ENCODE measurements at places on chromosomes 5 and 9.

DNA sequence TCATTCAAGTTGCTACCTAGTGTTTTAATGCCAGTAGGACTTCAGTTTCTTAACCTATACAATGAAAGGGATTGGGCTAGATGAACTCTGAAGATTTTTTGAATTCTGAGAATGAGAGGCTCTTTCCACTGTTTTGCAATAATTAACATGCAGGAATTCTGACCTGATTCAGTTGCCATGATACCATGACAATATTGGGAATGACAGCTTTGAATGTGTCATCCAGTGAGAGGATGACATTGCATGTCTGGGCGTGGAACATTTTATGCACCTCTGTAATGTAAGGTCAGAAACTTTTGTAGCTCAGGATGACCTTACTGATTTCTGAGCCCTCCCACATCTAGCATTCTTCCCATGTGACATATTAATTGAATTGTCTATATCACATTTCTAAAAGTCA is 30.6 kb upstream of the SPINK5 start:
- no peak for DNase-seq

GRCh38 chr5:157458835-157459234 is 1.2 kb upstream of the NIPAL4 start:
- DNase-seq = no peak

DNA sequence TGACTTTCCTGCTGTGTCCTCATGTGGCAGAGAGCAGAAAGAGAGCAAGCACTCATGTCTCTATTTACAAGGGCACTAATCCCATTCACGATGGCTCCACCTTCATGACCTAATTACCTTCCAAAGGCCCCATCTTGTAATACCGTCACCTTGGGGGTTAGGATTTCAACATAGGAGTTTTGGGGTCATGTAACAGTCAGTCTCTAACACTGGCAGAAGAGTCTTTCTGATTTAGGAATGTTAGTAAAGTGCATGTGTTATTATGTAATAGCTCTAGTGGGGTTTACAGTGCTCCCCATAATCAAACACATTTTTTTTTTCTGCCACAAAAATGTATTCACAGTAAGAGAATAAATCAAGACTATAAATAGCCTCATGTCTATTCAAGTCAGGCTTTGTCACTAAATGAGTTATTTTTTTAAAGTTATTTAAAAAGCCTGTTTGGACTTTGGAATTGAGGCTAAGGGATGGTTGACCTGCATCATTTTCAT is 19.1 kb downstream of the GALNT10 start:
- DNase-seq = no peak

DNA sequence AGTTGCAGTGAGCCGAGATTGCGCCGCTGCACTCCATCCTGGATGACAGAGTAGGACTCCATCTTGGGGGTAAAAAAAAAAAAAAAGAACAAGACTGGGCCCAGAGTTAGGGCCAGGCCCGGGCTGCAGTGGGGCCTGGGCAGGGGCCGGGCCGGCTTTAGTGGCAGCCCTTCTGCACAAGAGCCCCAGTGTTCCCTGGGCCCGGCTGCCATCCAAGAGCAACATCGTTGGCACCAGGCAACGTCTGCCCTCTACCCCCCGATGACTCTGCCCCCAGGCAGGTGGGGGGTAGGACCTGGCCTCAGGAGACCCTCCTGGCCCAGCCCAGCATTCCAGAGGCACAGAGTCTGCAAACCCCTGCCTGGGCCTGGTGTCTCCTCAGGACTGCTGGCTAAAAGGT is 4.9 kb upstream of the FGFR4 start:
- no peak for DNase-seq

GRCh38 chr9:127177231-127177630 is 54.8 kb upstream of the ANGPTL2 start:
- no peak for DNase-seq

- no peak for DNase-seq
Observed at GRCh38 chr9:98164912-98165311, 27.5 kb downstream of the CORO2A start.

- DNase-seq = no peak
Observed at GRCh38 chr5:97601651-97602050, 418.6 kb upstream of the RIOK2 start.

- no peak for DNase-seq
Observed at GRCh38 chr5:34041247-34041972, 1.6 kb downstream of the C1QTNF3 start.

GRCh38 chr9:137067860-137068538 is 2.4 kb downstream of the SAPCD2 start:
- DNase-seq = peak; percentile 92

GRCh38 chr5:15683332-15683731 is 183.4 kb downstream of the FBXL7 start:
- DNase-seq = peak; percentile 36

DNA sequence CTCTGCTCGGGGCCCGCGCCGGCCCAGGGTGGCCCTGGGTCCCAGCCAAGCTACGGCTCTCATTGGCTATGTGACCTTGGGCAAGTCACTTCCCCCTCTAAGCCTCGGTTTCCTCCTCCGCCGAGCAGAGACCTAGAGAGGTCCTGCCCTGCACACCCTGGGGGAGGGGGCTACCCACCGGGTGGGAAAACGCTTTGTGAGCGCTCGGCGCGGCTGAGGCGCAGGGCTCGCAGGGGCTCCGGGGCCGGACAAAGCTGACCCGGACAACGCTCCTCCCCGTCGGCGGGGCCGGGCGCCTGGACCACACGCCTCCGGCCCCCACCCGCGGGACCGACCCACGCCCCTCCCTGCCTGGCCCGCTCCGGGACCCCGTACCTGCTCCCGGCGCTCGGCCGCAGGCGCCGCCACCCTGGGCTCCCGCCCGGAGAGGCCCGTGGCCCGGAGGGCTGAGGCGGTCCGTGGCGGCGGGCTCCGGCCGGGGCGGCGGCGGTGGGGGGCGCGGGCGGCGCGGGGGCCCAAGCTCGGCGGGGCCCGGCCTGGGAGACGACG is 85.7 kb upstream of the MELK start:
- peak; percentile 81 for DNase-seq

DNA sequence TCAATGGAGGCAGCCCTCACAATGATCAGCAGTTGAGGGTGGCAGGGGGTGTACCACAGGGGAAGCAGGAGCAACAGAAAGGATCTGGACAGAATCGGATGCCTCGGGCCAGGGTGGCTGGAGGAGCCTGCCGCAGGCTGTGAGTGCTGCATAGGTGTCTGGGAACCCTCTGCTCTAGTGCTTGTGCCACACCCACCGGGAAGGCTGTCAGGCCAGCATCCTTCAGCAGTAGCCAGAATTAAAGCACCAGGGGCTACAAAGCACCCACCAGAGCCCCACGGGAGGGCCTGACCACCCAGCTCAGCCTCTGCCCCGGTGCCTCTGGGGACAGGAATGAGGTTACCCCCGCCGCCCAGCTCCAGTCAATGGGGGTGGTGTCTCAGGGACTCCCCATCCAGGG is 49.0 kb downstream of the ARHGEF37 start:
- DNase-seq = no peak

DNA sequence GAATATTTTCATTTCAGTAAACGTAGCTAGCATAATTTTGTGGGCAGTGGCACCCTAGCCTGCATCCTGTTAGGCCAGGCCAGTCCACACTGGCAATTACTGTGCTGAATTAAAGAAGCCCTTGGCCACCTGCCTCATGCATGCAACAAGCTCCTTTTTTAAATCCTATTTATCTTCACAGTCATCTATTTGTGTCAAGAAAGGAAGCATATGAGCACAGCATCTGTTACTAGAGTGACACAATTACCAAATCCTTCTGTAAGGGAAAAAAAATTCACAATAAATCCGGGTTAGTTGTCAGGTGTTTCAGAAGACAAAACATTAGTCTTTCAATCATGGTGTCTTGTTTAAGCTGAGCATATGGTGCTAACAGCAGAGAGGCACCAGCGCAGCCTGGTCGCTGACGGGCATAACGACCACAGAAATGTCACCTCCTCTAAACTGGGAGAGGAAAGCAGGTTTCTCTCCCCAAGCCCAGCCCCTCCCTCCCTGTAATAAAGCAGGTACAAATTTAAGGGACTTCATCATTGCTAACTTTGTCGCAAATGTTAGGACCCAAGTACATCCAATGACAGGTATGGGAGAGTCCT is 520.6 kb downstream of the CTNND2 start:
- DNase-seq = no peak

DNA sequence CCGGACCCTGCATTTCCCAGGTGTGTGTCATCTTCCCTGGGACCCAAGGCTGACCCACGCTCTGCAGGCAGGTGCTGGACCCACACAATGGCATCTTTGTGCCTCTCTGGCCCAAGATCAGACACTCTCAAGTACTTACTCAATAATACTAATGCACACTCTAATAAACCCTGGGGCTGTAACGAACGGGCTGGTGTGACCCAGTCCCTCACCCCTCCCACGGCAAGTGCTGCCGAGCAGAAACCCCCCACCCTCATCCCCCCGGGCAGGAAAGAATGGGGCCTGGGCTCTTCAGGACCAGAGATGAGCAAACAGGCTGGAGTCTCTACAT is 1.1 kb upstream of the OBP2B start:
- no peak for DNase-seq

DNA sequence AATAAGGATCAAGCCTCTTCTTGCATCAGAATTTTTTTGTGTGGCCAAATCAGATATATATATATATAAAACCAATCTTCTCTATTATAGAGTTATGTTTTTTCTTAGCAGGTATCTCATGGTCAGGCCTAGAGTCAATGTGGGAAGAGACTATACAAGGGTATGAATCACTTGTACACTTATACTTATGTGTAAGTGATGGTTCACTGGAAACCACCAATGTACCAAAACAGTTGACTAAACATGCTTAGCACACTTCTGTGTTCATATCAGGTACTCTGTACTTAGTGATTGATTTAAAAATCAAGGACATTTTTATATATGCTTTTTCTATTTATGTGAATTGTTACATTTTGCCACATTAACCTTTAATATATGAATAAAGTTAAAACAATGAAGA is 92.6 kb downstream of the CWC27 start:
- no peak for DNase-seq

DNA sequence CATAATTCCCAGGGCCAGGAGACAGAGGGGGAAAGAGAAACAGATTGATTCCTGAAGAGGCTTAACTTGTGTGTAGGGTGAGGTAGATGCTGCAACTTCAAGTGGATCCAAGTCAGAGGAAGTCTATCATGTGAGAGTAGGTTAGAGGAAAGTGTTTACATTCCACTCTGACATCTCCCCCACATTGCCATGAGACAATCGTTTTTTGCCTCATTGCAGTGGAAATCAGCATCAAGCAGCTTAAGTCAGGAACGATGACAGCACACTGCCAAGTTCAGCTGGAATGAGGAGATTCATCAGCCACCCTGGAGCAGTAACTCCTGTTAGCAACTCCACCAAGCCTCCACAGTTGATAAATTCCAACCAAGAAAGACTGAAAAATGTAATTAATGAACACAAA is 689.7 kb upstream of the MEF2C start:
- DNase-seq = no peak

DNA sequence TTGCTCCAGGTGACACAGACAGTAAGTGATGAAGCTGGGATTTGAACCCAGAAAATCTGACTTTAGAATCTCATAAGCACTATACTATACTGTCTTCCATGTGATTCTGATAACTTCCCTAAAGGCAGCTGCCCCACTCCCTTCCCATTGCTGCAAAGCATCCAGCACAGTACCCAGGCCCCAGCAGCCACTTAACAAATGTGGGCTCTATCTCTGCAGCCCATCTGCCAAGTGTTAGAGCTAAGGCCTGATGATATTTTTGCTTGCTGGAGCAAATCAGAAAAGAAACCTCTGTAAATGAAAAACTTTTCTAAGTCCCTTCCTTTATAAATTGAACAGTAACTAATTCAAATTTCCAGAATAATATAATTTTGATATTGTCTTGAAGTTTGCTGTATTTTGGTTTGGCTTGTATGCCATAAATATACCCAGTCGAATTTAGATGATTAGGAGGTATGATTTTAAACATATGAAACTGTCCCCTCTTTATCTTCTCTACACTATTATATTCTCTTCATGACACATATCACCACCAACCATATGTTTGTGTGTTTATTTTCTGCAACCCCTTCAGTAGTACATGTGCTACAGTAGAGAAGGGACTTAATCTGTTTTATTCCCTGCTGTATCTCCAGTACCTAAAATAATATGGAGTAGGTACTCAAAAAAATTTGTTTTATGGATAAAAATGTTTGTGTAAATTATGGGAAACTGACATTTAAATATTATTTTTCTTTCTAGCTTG is 63.8 kb downstream of the SMIM15 start:
- DNase-seq = no peak

GRCh38 chr9:136944212-136944518 is 373 bp downstream of the FBXW5 start:
- no peak for DNase-seq

- no peak for DNase-seq
Observed at GRCh38 chr5:169691471-169691870, 54.4 kb downstream of the DOCK2 start.

DNA sequence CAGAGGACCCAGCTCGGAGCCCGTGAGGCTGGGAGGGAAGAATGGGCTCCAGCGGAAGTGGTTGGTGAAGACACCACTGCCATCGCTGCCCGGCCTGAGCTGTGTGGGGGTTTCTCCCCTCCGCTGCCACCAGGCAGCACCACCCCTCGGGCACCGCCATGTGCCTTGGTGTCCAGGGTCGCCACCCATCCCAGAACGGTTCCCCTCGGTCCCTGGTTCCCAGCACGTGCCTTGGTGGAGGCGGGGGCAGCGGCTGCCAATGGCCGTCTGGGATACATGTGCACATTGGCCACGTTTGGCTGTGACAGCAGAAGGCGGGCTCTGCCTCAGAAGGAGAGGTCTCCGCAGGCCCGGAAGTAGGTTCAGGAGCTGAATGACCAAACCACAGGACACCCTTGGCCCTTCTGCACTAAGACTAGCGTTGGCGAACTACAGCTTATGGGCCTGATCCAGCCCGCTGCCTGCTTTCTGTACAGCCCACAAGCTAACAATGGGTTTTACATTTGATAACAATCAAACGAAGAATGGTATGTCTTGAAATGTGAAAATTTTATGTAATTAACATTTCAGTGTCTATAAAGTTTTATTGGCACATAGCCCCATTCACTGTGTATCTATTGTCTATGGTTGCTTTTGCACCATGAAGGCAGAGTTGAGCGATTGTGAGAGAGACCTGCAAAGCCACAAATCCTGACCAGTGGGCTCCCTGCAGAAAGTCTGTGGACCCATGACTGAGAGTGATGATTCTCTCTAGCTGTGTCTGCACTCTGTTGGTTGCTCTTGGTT is 91.7 kb upstream of the RAPGEF1 start:
- peak; percentile 25 for DNase-seq

GRCh38 chr9:22044583-22044982 is 35.5 kb upstream of the CDKN2B start:
- DNase-seq = no peak

- DNase-seq = peak; percentile 25
Observed at GRCh38 chr9:125433461-125434011, 171.9 kb downstream of the GAPVD1 start.

- DNase-seq = no peak
Observed at GRCh38 chr5:55604611-55605067, 69.9 kb upstream of the PLPP1 start.

- DNase-seq = peak; percentile 73
Observed at GRCh38 chr9:93575796-93576257, 557 bp upstream of the PHF2 start.

Data from mucosa of descending colon (tissue), 3 donors.